ENCODE measurements at places on chromosomes 1 and 21.

- H3K4me1 ChIP-seq: peaks cover 31% of the 10 kb centered on the region
- no peak overlapping the region for H3K27ac ChIP-seq
- H3K36me3 ChIP-seq: no peaks in the 10 kb centered on the region
Measured at GRCh38 chr1:204285436-204286305, 71.9 kb upstream of the GOLT1A start.

- H3K4me1 ChIP-seq: peaks cover 2% of the 10 kb centered on the region
- no peak overlapping the region for H3K27ac ChIP-seq
- H3K36me3 ChIP-seq: peaks cover 30% of the 10 kb centered on the region
Measured at GRCh38 chr1:54397980-54398379, 8.2 kb downstream of the SSBP3 start.

GRCh38 chr1:115452600-115453329, 114.7 kb upstream of the NGF start:
- H3K4me3 ChIP-seq: no peak overlapping the region
- no peaks in the 10 kb centered on the region for H3K27me3 ChIP-seq
- peak overlapping the region; percentile 16 for H3K27ac ChIP-seq
- no peaks in the 10 kb centered on the region for H3K36me3 ChIP-seq
- H3K4me1 ChIP-seq: peaks cover 34% of the 10 kb centered on the region

DNA sequence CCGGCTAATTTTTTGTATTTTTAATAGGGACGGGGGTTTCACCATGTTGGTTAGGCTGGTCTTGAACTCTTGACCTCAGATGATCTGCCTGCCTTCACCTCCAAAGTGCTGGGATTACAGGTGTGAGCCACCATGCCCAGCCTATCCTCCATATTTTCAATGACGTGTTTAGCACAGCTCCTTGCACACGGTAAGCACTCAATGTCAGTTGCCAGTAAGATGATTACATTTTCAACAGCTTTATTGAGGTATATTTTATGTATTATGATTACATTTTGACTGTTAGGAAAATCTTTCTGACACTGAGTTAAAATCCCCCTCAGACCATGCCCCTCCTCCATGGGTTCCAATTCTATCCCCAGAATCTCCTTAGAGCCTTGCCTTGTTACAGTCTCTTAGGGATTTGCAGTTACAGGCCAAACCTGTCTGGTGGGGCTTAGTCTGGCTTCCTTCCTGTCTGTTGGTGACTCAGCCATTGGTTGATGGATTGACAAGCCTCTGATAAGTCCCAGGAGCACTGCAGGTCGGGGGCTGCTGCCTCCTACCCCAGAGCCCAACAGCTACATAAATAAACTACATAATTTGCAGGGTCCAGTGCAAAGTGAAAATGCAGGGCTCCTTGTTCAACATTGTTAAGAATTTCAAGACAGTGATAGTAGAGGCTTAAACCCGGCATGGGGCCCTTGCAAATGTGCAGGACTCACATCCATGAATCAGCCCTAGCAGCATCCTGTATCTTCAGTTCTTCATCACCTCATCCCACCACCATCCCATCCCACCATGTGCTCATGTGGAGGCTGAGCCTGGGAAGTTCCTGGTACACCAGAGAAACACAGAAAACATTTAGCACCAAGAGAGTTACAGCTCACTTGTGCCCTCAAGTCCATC, 23.4 kb downstream of the COA7 start:
- H3K27me3 ChIP-seq: no peaks in the 10 kb centered on the region
- peak; percentile 79 for DNase-seq
- no peak overlapping the region for H3K4me3 ChIP-seq

DNA sequence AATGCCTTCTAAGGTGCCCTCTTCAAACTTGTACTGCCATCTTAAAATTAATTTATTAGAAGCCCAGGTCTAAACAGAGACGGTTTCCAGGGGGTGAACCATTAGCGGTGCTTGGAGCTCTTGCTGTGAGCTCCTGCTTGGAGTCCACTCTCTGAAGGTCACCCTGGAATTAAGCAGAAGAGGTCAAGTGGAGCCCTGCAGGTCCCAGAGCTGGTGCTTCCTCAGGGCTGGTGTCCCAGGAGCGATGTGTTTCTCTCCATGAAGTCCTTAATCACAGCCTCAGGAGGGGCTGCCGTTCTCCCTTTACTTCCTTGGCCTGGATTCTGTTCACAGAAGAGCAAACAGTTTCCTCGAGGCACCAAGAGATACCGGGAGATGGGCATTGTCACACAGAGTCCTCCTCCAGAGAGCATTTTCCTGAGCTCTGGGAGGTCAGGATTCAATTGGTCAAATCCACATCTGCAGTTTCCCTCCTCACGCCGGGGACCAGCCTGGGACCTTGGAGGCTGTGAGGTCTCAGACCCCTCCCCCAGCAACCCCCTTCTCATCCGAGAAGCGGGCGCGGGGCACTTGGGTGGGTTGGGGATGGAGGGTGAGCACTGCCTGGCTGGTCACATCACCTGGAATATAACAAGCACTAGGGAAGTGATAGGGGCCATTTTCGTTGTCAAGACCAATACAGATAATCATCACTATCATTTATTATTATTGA, 310.4 kb downstream of the AJAP1 start:
- H3K4me1 ChIP-seq: no peaks in the 10 kb centered on the region
- no peaks in the 10 kb centered on the region for H3K27me3 ChIP-seq
- H3K27ac ChIP-seq: no peak overlapping the region
- H3K4me3 ChIP-seq: no peak overlapping the region

DNA sequence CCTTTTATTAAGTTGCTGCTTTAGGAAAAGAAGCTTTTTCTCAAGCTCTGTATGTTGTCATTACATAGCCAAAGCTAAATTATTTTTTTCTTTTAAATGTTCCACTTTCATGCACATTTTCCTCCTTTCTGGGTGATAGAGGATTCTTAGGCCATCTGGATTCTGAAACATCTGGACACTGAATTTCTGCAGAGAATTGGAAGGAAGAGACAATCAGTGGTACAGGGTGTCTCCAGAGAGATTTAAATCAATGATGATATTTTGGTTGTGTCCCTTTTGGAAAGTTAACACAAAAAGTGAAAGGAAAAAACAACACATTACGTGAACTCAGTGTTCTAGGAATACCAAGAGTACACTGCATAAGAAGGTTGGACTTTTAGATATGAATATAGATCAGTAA, 211.4 kb upstream of the PKN2 start:
- no peaks in the 10 kb centered on the region for H3K36me3 ChIP-seq
- no peak overlapping the region for H3K27ac ChIP-seq
- no peak overlapping the region for H3K4me3 ChIP-seq
- H3K4me1 ChIP-seq: no peaks in the 10 kb centered on the region

DNA sequence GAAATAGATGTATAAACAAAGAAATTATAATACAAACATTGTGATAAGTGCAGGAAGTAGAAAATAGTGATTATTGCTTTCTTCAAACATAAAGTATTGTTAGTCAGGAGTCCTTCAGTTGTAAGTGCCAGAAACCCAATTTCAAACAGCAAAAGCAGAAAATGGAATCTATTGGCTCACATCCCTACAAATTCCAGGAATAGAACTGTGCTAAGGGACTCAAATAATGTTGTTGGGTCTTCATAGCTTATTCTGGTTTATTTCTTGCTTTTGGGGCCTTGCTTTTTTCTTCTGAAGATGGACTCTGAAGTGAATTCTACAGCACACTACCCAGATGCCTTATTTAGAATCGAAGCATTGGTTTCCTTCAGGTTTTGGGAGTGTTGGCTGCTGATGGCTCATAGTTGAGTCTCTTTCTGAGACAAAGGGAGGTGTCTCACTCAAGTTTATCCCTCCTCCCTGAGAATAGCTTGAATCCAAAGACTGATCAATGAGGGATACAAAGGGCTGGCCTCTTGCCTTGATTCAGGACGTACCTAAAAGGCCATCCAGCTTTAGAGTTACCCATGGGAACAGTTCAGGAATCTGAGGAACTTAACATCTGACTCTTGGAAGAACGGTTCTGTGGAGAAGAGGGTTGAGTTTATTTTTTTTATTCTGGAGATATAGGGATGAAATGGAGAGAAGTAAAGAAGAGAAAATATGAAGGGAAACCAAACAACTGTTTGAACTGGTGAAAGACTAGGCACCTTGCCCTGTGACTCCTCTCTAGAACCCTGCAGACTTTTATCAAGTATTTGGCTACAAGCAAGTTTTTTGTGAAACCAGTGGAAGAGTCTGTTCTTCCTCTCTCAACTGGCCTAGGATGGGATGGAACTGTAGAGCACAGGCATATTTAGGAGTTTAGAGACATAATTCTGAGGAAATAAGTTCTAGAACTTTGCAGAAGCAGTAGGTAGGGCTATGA, 39.0 kb upstream of the ATG4C start:
- no peaks in the 10 kb centered on the region for H3K4me1 ChIP-seq
- H3K4me3 ChIP-seq: no peak overlapping the region
- DNase-seq: no peak
- H3K36me3 ChIP-seq: no peaks in the 10 kb centered on the region

GRCh38 chr21:43340491-43341377, 86.2 kb downstream of the SIK1 start:
- H3K4me1 ChIP-seq: peaks cover 40% of the 10 kb centered on the region
- peak; percentile 85 for DNase-seq
- no peaks in the 10 kb centered on the region for H3K27me3 ChIP-seq
- peak overlapping the region; percentile 44 for H3K27ac ChIP-seq

- peaks cover 54% of the 10 kb centered on the region for H3K4me1 ChIP-seq
- no peak overlapping the region for H3K27ac ChIP-seq
- H3K27me3 ChIP-seq: no peaks in the 10 kb centered on the region
- DNase-seq: peak; percentile 53
Measured at GRCh38 chr1:12157366-12158231, 9.2 kb upstream of the TNFRSF1B start.

DNA sequence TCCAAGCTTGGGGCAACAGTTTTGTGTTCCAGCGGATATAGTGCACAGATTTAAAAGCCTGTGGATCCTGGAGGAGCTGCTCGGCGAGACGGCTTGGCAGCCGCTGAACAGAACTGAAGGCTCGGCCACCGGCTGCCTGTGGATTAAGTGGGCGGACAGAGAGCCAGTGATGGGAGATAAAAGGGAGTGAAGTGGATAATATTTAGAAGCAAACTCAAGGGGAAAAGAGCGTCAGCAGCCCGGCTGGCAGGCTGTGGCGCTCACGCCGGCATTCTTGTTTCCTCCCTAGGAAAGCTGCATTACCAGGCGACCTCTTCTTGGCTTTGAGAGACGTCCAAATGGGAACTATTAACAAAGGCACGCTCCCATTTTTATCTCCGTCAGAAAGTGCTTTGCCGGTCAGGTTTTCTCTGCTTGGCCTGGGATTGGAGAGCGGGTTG, 10.4 kb downstream of the TRABD2B start:
- no peaks in the 10 kb centered on the region for H3K36me3 ChIP-seq
- H3K27me3 ChIP-seq: no peaks in the 10 kb centered on the region
- H3K27ac ChIP-seq: no peak overlapping the region
- no peak overlapping the region for H3K4me3 ChIP-seq

- H3K4me3 ChIP-seq: no peak overlapping the region
- H3K27ac ChIP-seq: no peak overlapping the region
- peaks cover 95% of the 10 kb centered on the region for H3K36me3 ChIP-seq
Measured at GRCh38 chr21:32321480-32321879, 22.8 kb downstream of the MRAP start.

- peaks cover 5% of the 10 kb centered on the region for H3K4me1 ChIP-seq
- H3K27me3 ChIP-seq: no peaks in the 10 kb centered on the region
- no peak overlapping the region for H3K27ac ChIP-seq
Measured at GRCh38 chr1:211616231-211616964, 37.4 kb upstream of the SLC30A1 start.

GRCh38 chr1:31572323-31573104, 3.8 kb upstream of the TINAGL1 start:
- H3K27me3 ChIP-seq: no peaks in the 10 kb centered on the region
- no peaks in the 10 kb centered on the region for H3K36me3 ChIP-seq
- peak overlapping the region; percentile 98 for H3K27ac ChIP-seq
- no peak for DNase-seq

DNA sequence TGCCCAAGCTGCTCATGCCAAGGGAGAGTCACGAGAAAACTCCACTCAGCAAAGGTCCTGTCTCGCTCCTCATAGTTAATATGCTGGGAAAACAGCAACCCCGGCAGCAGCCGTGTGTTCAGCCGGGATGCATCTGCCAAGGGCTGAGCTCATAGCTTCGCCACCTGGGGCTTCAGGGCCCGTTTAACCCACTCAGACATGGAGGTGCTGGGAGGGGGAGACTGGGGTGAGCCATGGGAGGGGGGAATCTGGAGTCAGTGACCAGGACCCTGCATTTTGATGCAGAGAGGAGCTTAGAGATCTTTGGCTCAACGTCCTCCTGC, 283.4 kb downstream of the PTPRU start:
- H3K4me3 ChIP-seq: no peak overlapping the region
- no peaks in the 10 kb centered on the region for H3K4me1 ChIP-seq
- DNase-seq: no peak

DNA sequence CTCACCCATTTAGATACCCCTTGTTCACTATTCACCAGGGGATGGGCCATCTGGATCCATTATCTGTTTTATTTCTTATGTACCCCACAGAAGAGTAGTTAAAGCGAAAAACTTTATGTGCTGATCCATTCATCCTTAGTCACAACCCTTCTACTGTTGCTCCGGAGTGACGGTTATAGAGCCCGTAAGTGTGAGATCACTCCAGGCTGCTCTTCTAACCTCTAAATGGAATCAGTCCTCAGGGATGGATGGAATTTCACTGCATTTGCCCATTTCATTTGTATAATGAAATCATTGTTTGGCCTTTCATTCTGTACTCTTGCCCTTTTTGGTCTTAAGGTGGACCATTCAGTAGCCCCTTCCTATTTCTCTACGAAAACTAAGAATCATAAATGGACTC, 409.3 kb upstream of the RUNX1 start:
- H3K36me3 ChIP-seq: no peaks in the 10 kb centered on the region
- no peak overlapping the region for H3K4me3 ChIP-seq
- no peaks in the 10 kb centered on the region for H3K4me1 ChIP-seq
- DNase-seq: no peak
- no peak overlapping the region for H3K27ac ChIP-seq

DNA sequence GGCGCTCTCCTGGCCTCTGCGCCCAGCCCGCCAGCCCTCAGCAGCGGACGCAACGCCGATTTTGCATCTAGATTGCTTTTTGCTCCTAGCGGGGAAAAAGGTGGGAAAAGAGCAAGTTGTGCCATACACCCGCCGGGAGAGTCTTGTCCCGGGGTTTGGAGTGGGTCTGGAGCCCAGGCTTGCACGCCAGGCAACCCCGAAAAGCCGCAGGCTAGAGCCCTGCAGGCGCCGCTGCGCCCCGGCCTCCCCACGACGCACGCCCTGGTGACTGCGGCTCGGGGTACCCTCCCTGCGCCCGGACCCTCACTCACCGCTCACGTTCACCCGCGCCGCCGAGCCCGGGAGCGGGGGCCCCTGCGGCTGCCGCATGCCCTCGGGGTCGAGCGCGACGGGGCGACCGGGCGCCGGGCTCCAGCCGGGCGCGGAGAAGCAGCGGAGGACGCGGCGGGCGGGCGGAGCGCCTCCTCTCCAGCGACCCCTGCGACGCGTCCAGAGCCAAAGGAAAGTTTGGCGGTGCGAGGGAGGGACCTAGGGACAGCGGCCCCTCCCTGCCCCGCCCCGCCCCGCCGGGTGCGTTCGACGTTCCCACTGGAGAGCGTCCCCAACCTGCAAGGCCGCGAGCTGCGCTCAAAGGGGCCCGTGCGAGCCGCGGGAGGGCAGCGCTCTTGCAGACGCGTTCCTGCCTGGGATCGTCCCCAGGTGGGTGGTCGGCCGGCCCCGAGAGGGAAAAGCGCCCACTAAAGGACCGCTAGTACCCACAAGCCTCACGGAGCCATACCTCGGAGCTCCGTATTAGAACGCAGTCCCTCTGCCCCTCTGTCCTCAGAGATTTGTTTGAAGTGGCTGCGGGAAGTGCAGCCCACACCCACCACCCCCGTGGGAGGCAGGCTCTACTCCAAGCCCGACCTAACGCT, at the start of gene LPAR3:
Gene LPAR3, minus strand, starts transcription at position 502 of the 914 bp plus-strand sequence. CDS start 27,086 bp downstream, outside the sequence.
- H3K27me3 ChIP-seq: no peaks in the 10 kb centered on the region
- H3K4me3 ChIP-seq: peak within 1 kb of the TSS; percentile 72
- H3K4me1 ChIP-seq: peaks cover 16% of the 10 kb centered on the region
- DNase-seq: peak; percentile 69
- 0 out of 2 replicates have a peak within 1 kb of the TSS, but pooled peaks have one; percentile 18 for H3K27ac ChIP-seq
- H3K36me3 ChIP-seq: no peaks in the 10 kb centered on the region

Measured in PC-3 (cell line).